Esophagus squamous epithelium (tissue), 5 donors: ENCODE measurements at places on chromosomes 1 and 21.

GRCh38 chr1:229217716-229218115, 53.2 kb upstream of the RAB4A start:
- no peak for DNase-seq

DNA sequence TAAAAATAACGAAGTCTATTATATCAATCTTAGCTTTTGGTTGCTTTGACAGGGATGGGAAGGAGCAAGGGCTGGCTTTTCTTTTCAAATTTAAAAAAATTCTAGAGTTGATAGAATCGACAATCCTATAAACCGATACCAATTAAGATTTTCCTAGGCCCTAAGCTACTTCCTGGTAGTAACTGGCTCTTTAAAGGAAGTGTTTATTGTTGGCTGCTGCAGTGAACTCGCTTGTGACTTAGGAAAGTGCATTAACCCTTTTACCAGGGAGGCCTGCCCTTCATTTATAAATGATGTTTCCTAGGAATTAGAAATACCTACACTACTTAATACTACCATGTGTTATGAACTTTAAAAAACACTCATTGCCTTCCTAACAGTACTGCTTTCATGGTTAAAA, 33.2 kb downstream of the ATP5PF start:
- DNase-seq, result no peak

DNA sequence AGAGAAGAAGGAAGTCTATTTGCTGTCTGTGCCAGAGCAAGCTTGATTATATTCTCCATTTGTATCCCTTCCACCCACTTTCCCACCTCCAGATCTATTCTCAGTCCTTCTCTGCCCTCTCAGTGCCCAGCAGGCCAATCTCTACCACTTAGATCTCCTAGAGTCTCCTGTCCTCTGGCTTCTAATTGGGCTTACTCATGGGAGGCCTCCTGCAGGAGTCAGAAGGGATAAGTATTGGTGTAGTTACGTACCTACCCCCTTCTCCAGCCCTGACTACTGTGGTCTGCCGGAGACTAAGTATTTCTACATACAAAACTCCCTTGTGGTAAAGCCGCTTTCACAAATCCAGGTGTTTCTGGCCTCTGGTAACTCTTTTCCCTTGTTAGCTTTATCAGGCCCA, 221.2 kb downstream of the PTGER3 start:
- no peak for DNase-seq

DNA sequence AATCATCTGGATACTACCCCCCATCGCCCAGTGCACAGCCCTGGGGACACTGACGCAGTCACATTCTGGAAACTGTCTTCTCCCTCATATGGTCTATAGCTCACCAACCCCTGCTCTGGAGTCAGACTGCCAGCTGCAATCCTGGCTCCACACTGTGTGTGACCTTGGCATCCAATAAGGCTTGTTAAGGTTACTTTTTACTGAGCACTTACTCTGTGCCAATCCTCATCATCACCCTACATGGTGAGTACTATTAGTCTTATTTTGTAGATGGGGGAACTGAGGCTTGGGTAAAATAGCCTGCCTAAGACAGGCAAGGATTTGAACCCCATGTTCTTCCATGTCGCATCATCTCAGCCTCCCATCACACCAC, 34.9 kb downstream of the AHDC1 start:
- no peak for DNase-seq

DNA sequence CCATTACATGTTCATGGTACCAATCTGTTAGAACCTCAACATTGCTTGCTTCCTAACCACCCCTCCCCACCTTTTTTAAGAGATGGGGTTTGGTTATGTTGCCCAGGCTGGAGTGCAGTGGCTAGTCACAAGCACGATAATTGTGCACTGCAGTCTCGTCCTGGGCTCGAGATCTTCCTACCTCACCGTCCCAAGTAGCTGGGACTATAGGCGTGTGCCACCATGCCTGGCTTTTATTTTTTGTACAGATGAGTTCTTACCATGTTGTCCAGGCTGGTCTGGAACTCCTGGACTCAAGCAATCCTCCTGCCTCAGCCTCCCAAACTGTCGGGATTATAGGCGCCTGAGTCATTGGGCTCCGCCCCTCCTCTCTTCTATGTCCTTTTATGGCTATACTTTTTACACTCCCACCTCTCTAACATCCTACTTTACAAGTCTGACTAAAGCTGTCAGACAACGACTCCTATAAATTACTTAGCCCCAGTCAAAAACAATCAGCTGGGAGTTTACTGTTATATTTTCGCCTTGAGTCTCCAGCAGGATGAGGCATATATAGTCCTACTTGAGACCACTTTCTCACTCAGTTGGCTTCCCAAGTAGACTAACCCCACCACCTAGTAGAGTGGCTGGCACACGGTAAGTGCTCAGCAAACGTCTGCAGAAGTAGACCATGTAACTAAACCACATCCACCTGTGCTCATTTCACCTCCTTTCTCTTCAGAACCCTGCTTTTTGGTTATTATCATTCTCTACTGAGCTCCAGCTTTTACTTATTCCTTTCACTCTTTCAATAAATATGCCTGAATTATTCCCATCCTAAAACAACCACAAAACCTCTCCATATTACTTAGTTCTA, 13.8 kb downstream of the ENSA start:
- no peak for DNase-seq

- DNase-seq, result no peak
These were observed 3.2 kb upstream of the SRM start for GRCh38 chr1:11062965-11063401.

DNA sequence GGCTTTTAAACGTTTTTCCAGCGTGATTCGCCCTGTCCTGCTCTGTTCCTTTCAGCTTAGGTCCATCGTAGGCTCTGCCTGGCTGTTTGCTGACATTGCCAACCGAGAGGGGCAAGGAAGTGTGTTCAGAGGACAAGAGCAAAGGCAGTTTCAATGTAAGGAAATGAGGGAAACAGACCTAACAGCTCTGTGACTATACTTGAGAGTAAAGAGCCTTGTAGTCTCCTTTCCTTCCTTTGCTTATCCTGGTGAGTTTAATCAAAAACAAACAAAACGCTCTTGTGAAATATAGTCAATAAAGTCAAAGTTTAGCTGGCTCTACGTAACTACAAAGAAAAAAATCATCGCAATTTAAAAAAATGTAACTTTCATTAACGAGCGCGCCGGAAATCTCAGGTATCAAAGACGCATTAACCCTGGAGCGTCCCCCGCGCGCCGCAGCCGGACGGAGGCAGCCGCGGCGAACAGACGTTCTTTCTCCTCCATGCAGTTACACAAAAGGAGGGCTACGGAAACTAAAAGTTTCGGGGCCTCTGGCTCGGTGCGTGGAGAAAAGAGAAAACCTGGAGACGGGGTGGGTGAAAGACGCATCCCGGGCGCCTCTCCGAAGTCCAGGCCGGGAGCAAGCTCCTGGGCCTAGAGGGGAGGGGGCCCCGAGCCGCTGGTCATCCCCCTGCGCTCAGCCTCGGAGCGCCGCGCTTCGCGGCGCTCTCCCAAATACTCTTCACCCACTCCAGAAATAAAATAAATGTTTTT, 617 bp upstream of the ADGRL2 start:
- DNase-seq, result no peak

- no peak for DNase-seq
These were observed 13.6 kb downstream of the LRRC42 start for GRCh38 chr1:53959664-53960250.

GRCh38 chr21:43324596-43324995, 102.3 kb downstream of the SIK1 start:
- DNase-seq, result no peak

DNA sequence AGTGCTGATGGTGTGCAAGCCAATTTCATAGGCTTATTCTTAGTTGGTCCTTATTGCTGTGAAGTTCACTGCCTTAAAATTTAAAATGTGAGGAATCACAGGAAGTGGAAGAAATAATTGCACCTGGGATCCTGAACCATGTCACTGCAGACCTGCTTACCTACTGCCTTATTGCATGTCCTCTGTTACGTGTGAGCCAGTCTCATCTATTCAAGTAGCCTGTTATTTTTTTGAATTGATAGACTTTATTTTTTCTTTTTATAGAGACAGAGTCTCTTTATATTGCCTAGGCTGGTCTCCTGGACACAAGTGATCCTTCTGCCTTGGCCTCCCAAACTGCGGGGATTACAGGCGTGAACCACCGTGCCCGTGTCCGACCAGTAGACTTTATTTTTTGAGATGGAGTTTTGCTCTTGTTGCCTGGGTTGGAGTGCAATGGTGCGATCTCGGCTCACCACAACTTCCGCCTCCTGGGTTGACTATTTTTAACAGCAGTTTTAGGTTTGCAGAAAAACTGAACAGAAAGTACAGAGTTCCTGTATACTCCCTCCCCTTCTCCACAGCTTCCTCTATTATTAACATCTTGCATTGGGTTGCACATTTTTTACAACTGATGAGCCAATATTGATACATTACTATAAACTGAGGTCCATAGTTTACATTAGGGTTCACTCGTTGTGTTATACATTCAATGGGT, 14.0 kb upstream of the DISC1 start:
- no peak for DNase-seq

DNA sequence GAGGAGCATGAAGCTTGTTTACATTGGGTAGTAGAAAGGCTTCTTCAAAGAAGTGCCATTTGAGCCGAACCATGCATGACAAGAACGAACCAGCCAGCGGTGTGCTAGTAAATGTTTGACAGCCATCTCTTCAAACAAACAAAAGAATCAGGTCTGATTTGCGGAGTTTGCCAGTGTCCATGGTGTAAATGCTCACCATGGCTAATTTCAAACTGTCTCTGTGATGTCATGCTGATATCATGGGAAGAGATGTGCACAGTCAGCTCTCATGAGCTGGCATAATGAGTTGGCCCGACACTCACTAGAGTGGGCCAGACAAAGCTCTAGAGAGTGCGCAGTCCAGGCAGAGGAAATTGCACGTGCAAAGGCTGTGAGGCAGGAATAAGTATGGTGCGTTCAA, 101.1 kb downstream of the KAZN start:
- DNase-seq, result no peak

DNA sequence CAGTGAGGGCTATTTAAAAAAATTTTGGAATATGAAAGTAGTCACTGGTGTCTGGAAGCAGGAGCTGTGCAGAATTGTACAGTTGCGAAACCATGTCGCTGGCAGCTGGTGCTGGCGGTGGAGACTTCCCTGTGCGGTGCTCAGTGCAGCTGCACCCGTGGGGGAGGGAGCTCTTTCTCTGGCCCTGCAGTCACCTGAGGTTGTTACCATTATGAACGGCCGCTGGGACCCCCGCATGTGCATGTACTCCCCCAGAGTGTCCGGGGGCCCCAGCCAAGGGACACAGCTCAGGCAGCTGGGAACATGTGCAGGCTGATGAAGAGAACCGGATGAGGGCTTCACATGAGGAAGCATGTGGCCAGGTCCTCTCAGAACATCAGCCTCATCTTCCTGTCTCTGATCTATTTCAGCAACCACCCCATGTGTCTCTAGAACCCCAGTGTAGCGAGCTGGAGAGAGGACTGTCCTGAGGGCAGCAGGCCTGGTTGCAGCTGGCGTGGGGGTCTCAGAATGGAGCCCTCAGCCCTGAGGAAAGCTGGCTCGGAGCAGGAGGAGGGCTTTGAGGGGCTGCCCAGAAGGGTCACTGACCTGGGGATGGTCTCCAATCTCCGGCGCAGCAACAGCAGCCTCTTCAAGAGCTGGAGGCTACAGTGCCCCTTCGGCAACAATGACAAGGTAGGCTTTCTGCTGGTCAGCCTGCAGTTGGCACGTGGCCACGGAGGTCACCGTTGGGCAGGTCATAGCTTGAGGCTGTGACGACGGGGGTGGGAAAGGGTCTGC, at the start of gene TRPM2:
Gene TRPM2, plus strand, starts transcription at position 431 of the 780 bp plus-strand sequence. Its CDS starts 80 bp downstream, at position 511.
- no peak for DNase-seq

- DNase-seq, result no peak
These were observed 92.3 kb upstream of the ESRRG start for GRCh38 chr1:216815260-216816131.

DNA sequence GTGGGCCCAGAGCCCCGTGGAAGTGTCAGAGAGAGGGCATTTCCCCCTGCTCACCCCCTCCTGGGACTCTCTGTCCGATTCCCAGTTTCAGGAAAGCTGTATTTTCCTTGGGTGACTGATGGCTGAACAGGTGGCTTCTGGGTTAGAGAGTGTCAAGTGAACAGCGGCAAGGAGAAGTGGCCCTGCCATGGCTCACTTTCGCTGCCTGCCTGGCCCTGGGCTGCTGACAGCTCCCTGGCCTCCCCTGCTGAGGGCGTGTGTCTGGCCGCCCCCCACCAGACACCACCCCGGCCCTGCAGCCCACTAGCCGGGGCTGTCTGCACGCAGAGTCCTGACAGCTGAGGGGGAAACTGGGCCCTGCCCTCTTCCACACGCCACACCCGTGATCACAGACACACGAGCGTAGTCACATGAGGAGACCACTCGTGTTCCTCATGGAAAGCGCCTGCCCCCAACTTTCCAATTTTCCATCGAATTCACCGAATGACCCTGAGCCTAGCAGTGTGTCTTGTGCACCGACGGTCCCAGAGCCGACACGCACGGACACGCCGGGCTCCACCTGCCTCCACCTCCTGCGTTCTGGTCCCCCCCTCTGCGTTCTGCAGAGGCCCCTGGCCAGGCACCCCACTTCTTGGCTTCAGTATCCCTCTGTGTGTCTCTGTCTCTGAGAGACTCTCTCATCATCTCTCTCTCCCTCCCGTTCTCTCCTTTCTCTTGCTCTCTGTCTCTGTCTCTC, 60.6 kb upstream of the CASZ1 start:
- DNase-seq, result no peak

DNA sequence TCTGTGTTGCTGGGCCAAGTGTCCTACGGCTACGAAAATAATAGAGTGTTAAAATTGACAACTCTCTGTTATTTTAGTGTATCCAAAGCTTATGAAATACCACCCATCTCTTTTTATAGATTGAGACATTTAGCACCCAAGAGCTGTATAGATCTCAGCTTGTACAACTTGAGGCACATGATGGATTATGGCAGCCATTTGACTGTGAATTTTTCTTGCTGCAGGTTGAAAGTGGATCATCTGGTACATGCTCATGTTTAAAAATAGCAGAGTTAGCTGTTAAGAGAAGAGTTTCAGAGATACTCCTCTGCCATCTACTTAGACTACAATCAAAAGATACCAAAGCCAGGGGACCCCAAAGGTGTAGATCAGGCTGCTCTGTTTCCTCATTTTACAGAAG, 49.3 kb upstream of the FAM3B start:
- no peak for DNase-seq

GRCh38 chr21:38454702-38455101, 43.6 kb downstream of the ERG start:
- DNase-seq, result no peak

DNA sequence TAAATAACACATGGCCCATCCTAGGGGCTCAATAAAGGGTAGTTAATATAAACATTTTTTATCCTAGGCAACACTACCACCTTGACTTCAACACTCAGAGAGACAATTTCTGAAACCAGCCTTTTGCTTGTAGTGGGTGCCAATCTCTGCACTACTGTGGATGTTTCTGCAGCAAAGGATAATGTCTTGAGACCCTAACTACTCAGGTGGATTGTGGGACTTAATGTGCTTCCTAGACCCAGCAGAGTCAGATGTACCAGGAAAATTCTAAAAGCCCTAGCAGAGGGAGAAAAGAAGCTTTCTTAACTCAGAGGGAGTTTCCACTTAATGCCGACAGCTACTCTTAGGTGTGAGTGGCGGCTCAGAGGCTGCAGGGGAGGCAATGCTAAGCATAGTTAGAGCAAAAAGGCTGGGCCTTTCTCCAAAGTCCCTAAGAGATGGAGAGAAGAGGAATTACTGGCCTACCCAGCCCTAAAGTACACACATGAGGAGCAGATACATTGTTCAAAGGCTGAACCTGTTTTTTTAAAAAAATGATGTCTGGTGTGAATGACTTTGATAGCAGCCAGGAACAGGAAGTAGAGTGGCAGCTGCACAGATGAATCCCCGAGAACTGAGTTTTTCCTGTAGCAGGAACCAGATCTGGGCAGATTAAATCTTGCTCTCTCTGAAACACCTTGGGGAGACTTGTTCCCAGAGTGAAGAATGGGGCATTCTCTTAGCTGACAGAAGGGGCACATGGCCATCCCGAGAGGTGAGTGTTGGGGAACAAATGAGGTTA, 33.5 kb upstream of the ABCD3 start:
- no peak for DNase-seq
